ENCODE measurements at places on chromosomes 7 and 10.

DNA sequence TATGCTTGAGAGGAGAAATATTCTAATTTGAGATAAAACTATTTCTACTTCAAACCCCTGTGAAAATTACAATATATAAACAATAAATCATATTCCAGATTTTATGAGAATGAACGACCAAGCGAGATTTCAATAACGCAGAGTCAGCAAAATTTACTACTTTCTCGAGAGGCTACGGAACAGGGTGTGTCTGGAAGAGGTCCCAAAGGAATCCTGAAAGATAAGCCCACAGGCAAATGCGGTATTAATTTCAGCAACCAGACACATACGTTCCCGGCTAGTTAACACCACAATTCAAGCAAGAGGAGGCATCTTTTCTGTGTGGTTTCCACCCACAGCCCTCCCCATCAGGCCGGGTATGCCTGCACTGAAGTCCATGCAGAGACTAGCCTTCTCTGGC, 26.4 kb downstream of the BEND7 start:
- DNase-seq, result no peak

GRCh38 chr7:37765872-37766525, 82.4 kb upstream of the NME8 start:
- DNase-seq, result no peak

DNA sequence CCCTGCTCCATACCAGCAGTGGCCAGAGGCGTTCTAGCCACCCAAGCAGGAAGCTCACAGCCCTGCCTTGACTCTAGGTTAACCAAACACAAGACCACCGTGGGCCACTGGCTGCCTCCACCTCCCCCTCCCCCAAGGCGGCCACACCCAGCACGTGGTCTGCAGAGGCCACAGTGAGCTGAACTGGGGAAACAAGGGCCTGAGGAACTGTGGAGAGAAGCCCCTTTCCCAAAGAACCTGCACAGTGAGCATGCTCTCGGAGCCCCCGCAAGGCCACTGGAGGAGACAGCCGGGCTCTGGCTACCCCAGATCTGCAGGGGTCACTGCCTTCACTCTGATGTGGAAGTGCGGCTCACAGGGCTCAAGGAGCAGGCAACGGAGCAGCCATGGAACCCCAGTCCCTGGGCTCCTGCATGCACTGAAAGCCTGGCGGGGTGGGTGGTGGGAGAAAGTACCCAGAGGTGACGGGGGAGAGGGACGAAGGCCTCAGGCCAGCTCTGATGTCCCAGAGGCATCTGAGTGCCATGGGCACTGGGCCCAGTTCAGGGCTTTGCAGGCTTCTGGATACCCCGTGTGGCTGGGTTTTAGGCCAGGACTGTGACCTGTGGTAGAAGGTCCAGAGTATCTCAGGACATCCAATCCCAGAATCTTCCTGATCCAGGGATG, 189.2 kb downstream of the EBF3 start:
- no peak for DNase-seq

GRCh38 chr7:47361746-47362215, 220.1 kb downstream of the TNS3 start:
- no peak for DNase-seq

- no peak for DNase-seq
These were observed 76.5 kb downstream of the CUBN start for GRCh38 chr10:17053061-17053460.

DNA sequence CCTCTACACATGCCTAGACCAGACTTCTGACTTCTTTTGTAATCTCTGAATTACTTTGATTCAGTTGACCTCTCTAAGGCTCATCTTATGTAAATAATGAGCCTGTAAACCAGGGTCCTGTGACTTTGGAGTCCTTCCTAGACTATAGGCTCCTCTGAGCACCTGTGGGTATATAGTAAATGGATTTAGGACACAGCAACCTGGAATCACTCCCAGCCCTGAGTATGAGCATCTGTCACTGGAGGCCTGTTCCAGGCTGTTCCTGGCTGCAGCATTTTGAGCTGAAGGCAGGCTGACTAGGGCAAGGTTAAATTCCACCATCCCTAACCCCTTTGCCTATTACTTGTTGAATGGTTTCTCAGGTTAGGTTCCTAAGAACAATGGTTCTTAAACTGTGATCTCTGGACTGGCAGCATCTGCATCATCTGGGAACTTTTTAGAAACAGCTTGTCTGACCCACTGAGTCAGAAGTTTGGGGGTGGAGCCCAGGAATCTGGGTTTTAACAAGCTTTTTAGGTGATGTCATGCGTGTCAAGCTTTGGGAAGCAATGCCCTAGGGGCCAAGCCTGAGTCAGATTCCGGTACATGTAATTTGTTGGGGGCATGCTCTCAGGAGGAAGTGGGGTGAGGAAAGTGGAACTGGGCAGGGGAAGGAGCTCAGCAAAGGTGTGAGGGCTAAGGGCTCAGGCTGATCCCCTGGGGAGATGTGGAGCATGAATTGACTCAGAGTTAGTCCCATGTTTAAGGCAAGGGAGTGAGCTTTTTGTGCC, 28.2 kb downstream of the MINDY4 start:
- DNase-seq, result no peak

DNA sequence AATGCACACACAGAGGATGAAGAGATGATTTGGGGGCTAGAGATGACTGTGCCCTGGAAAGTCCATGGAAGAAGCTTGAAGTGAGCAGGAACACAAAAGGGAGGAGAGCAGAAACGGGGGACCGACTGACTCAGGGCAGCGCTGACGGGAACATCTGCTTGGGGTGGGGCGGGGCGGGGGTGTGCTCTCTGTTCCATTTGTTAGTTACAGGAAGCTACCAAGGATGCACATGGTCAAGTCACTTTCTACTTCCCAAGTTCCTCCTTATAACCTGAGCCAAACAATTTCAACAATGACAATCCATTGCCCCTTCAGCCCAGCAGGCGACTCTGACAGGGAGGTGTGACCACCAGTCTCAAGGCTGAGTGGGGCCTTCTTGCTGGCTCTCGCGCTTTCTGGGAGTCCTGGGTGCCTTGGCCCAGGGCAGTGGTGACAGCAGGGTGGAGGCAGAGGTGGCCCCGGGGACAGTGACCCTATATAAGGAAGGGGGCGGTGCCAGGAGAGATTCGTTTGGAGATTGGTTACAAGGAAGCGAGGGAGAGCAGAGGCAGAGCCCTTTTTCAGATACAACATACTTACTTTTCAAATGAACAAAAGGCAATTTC, 39.6 kb downstream of the CLEC2L start:
- no peak for DNase-seq

DNA sequence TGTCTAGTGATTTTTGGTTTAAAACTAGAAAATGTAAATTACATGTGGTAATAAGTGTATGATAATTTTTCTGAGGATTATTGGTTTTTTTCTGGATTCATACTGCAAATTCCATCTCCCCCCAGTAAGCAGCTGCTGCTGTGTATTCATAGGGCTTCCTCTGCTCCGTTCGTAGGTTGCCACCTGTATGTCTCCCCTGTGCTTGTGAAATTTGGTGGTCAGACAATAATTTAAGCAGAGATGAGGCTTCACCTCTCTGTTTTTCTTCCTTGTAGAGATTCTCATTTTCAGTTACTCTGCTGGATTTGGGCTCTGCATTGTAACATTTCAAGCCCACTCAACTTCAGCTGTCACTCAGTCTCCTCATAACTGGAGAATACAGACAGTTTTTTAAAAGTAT, 50.9 kb downstream of the FOXI2 start:
- no peak for DNase-seq

- DNase-seq, result no peak
These were observed 159.8 kb downstream of the CHN2 start for GRCh38 chr7:29354340-29354739.

- no peak for DNase-seq
These were observed 37.3 kb downstream of the RTKN2 start for GRCh38 chr10:62231371-62231770.

DNA sequence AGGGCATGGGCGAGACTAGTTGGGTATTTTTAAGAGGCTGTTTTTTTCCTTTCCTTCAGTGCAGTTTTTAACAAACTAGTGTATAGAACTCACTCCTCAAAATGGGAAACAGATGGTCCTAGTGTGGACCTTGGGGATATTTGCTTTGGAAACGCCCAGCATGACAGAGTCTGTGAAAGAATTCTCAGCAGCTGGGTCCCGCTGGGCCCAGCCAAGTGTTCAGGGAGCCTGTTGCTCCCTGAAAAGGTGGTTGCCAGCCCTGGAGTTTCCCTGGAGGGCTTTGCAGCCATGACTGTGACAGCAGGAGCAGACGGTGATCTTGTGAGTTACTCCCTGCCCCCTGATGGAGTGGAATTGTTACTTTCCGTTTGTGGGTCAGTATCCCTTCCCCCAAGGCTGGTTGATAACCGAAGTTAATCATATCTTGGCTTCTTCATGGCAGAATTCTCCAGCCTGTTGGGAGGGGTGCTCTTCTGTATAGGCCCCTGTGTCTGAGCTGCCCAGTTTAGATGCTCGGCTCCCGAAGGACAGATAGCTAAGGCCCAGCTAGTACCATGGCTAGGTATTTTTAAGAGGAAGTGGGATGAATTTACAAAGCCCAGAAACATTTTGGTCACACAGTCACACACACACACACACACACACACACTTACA, 278.6 kb upstream of the HABP2 start:
- DNase-seq, result no peak

GRCh38 chr7:128741491-128741890, 2.3 kb downstream of the CALU start:
- no peak for DNase-seq

DNA sequence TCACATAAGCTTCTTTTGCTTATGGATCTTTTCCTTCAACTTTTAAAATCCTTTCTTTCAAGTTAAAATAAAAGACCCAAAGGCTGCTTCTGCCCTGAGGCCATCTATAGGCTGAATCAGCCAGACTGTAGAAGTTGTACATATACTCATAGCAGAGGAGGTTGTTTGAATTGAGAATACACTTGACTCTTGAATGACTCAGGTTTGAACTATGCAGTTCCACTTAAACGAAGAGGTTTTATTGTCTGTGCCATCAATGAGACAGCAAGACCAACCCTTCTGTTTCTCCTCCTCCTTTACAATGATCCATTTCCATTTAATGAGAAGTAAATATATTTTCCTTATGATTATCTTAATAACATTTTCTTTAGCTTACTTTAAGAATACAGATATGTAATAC, 5.8 kb downstream of the ZNF365 start:
- no peak for DNase-seq

- no peak for DNase-seq
These were observed 282.8 kb downstream of the PHF14 start for GRCh38 chr7:11256501-11256900.

DNA sequence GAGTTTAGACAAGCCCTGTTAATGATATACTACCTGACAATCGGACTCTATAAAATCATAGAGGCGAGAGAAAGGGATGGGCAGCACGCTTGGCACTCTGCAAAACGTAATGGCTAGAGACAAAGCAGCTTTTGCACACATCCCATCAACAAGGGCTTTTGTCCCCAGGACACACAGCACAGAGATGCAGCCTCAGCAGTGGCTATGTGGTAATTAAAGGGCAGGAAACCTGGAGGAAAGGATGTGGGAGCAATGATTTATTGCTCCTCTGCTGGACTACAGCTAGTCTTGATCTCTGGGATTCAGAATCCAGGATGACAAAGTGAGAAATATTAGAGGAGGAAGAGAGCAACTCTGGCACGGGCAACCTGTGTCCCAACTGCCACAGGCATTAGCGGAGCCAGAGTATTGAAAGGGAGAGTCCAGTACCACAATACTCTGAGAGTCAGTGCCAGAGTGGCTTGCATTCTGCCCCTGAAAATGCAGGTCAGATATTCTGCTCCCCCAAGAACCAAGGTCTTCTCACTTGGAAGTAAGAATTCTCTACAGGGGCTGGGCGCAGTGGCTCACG, 96.5 kb downstream of the ARMH3 start:
- DNase-seq, result no peak

DNA sequence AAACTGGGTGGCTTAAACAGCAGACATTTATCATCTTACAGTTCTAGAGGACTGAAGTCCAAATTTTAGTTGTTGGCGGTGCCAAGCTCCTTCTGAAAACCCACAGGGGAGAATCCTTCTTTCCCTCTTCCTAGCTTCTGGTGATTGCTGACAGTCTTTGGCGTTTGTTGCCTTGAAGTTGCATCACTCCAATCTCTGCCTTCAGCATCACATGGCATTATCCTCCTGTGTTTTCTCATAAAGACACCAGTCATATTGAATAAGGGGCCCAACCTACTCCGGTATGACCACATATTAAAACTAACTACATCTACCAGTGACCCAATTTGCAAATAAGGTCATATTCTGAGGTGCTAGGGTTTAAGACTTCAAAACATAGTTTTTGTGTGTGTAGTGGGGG, 472.1 kb upstream of the IGFBP3 start:
- no peak for DNase-seq
